ENCODE measurements at places on chromosomes 6 and 20.

DNA sequence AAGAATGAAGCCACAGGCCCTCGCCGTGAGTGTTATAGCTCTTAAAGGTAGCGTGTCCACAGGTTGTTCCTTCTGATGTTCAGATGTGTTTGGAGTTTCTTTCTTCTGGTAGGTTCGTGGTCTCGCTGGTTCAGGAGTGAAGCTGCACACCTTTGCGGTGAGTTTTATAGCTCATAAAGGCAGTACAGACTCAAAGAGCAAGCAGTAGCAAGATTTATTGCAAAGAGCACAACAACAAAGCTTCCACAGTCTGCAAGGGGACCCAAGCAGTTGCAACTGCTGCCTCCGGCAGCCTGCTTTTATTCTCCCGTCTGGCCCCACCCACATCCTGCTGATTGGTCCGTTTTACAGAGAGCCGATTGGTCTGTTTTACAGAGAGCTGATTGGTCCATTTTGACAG lies 5.2 kb downstream of the HIVEP1 start:
- DNase-seq: no peak

DNA sequence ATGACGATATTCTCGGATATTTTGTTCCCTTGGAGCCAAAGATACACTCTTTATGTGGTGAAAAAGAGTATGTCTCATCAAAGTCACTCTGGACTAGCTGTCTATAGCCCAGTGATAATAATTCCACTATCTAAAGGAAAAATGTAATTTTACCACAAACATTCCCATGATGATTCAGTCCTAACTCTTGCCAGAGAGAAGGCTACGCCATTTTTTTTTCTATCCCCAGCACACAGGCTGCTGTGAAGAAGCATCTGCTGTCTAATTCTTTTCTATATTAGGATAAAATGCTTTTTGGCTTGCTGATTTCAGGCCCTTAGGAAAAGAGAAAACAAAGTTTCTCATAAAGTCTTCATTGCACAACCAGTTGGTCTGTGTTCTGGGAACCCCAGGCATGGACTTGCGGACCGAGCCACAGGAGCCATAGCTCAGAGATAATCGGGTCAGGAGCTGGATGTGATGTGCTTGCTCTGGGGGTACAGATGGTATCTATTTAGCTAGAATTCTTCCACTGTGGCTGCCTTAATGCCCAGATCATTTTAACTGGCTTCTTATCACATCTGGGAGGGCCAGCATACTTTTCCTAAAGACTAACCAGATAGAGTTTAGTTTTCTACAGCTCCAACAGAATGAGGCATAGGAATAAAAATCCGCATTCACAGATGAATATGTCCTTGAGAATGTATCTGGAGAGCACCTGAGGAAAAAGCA lies 683.7 kb upstream of the ID4 start:
- DNase-seq: no peak

GRCh38 chr20:35643045-35643444 lies 21.7 kb downstream of the CPNE1 start:
- DNase-seq: no peak

GRCh38 chr20:37502654-37503053 lies 18.4 kb upstream of the NNAT start:
- no peak for DNase-seq

- no peak for DNase-seq
These were observed 33.3 kb upstream of the ADGRF4 start for GRCh38 chr6:47665112-47665511.

GRCh38 chr6:139186692-139187091 lies 51.8 kb downstream of the HECA start:
- no peak for DNase-seq

- DNase-seq: no peak
These were observed 152.1 kb upstream of the RIMS1 start for GRCh38 chr6:71733970-71734899.

- DNase-seq: no peak
These were observed 15.9 kb downstream of the NDUFAF5 start for GRCh38 chr20:13800728-13801134.

- DNase-seq: no peak
These were observed 31.8 kb downstream of the CPXM1 start for GRCh38 chr20:2768632-2769015.

DNA sequence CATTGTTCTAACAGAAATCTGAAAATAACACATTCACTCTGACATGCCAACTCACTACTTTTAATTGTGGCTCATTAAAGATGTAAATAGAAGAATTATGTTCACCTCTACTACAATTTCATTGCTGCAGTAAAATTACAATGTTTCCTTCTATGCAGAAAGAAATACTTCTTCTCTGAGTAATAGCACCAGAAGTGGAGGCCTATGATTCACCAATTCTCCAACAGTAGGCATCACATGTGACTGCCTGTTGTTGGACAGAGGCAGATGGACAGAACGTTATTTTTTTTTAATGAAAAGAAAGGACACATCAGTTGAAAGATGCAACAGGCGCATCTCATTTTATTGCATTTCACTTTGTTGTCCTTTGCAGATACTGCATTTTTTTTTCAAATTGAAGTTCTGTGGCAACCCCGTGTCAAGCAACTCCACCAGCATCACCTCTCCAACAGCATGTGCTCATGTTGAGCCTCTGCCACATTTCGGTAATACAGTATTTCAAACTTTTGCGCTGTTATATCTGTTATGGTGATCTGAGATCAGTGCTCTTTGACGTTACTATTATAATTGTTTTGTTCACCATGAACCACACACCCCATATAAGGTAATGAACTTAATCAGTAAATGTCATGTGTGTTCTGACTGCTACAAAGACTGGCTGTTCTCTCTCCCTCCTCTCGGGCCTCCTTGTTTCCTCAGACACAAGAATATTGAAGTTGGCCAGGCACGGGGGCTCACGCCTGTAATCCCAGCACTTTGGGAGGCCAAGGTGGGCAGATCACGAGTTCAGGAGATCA lies 121.4 kb downstream of the ATXN1 start:
- no peak for DNase-seq

DNA sequence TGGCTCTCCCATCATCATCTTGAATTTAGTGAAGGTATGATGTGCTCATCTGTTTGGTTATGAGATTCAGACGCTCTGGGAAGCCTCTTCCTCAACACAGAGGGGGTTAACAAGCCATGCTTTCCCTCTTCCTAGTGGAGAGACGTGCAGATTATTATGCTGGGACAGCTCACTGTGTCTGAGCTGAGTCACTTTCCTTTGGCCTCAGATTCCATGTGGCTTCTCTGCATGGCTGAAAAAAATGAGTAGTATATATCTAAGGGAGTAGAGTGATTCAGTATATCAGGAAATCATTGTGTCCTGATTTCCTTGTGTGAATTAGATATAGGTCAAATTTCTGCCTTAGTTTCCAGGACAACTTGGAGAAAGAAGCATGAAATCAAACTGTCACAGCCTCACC lies 52.6 kb downstream of the FIG4 start:
- DNase-seq: no peak

DNA sequence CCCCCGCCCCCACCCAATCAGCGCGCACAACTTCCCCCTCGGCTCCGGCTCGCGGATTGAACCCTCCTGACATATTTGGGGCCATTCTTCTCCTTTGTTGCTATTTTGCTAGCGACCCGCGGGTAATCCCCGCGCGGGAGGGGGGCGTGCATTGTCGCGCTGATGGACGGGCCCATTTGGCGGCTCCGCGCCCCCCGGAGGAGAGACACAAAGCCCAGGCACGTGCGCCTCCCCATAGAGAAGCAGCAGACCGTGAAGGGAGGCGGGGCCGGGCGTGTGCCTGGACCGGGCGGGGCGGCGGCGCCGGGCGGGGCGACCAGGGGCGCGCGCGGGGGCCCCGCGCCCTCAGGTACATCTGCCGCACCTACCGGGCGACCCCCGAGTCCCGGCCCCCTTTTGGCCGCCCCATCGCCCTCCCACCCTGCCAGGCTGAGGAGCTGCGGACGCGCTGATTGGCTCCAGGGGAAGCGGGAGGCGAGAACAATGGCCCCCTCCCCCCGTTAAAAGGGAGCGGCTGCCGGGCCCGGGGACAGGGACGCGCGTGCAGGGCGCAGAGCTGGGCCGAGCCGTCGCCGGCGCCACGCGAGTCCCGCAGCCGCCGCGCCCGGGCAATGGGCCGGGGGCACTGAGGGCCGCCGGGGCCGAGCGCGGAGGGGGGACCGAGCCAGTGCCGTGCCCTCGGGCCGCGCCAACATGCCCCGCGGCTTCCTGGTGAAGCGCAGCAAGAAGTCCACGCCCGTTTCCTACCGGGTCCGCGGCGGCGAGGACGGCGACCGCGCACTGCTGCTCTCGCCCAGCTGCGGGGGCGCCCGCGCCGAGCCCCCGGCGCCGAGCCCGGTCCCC lies at the start of gene INSM1:
Gene INSM1, plus strand, starts transcription at position 530 of the 843 bp plus-strand sequence. Its CDS starts 164 bp downstream, at position 694.
- no peak for DNase-seq

DNA sequence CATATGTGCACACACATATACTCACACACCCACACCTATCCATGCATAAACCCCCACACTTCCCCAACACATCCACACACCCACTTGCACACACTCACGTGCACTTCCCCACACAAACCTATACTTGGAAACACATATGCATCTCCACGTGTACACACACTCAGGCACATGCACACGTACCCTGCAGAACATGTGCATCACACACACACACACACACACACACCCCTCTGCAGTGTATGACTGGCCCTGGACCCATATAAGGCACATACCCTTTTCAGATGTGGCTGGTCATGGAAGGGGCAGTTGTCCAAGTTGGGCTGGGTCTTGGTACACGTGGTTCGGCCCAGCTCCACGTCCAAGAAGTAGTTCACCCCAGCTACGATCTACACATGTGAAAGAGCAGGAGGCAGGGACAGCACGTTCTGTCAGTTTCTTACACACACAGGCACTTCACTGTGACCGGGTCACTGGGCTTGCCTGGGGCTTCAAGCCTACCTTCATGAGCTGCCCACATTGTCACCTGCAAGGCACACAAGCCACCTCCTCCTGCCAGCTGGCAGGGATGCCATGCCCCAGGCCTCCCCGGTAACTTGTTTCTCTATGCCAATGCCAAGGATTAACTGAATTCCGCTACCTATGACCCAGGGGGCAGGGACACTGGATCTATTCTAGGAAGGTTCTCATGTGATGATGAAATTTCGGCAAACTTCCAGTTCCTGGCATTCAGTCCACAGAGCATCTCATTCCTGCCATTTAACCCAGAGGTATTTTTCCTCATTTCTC lies 2.6 kb downstream of the CST3 start:
- no peak for DNase-seq

DNA sequence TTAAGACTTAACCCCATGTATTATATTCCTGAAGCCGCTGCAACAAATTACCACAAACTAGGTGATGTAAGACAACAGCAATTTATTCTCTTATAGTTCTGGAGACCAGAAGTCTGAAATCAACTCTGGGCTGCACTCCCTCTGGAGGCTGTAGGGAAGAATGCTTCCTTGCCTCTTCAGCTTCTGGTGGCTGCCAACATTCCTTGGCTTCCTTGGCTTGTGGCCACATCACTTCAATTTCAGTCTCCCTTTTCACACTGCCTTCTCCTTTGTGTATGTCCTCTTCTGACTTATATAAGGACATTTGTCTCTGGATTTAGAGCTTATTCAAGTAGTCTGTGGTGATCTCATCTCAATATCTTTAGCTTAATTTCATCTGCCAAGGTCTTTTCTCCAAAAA lies 141.6 kb downstream of the DHX35 start:
- no peak for DNase-seq

DNA sequence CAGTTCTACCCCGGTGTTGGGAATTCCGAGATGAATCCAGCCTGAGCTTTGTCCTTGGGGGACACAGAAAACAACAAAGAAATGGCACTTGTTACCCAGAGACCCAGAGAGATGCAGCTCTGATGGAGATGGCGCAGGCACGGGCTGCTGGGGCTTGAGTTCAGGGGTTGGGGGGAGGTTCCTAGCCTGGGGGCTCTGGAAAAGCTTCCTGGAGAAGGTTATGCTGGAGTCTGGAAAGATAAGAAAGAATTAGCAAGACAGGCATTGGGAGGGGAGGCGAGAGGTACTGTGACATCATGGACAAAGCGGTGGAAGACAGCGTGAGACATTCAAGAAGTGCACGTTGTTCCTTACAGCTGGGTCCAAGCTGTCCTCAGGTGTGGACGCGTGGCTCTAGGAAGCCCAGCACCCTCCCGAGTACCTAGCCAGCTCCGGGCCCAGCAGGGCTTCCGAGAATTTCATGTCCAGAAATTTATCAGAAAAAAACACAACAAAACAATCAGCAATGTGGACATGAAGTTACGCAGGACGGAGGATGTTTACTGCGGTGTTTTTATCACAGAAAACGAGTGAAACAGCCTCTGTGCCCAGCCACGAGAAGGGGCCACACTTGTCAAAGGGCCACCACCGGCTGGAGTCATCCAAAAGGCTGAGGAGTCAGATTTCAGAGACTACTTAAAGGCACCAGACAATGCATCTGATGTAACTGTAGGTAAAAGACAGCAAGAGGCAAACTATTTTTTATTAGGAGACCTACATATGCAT lies 39.5 kb downstream of the C20orf203 start:
- no peak for DNase-seq

DNA sequence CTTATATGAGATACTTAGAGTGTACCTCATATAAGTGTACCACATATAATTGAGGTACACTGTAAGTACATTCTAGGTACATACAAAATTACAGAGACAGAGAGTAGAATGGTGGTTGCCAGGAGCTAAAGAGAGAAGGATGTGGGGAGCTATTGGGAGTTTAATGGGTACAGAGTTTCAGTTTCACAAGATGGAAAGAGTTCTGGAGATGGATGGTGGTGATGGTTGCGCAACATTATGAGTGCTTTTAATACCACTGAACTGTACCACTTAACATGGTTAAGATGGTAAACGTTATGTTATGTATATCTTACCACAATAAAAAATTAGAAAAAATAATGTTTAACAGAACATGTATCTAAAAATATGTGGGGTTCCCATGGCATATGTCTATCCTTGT lies 69.4 kb downstream of the PRND start:
- no peak for DNase-seq

DNA sequence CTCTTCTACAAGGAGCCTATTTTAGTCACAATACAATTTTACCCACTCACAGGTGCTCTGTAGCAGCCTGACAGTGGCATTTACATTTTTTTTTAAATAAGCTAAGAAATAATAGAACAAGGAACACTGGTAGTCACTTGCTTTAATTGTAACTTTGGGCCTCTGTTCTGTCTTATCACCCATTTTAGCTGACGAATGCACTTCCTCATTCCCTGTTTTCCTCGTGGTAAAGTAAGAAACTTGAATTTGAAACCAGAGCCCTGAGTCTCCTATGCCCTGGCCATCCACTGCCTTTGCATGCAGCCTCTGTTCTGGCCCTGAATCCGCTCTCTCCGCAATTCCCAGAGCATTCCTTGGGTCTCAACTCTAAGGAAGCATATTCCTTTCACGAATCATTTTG lies 550.6 kb downstream of the PTPRT start:
- DNase-seq: no peak

GRCh38 chr6:163782436-163783003 lies 368.0 kb downstream of the QKI start:
- no peak for DNase-seq

GRCh38 chr6:84897988-84898594 lies 133.7 kb upstream of the TBX18 start:
- DNase-seq: no peak

- no peak for DNase-seq
These were observed 979.9 kb downstream of the HACE1 start for GRCh38 chr6:103879800-103880199.
